ENCODE measurements at places on chromosomes 4 and X.

DNA sequence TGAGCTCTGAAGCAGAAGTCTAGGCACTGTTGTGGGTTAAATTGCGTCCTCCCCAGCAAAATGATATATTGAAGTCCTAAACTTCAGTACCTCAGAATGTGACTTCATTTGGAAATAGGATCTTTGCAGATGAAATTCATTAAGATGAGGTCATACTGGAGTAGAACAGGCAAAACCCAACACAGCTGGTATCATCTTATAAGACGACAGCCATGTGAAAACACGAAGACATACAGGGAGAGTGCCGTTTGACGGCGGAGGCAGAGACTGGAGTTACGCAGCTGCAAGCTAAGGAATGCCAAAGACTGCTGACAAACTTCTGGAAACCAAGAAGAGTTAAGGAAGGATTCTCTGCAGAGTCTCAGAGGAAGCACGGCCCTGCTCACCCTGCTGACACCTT, 241.5 kb downstream of the MAML3 start:
- DNase-seq: no peak

- DNase-seq: peak; percentile 92
Observed at GRCh38 chr4:126850286-126850685, 782.5 kb upstream of the INTU start.

- DNase-seq: no peak
Observed at GRCh38 chr4:53147197-53147596, 218.7 kb downstream of the SCFD2 start.

GRCh38 chr4:159946983-159947615, 844.2 kb downstream of the RAPGEF2 start:
- peak; percentile 79 for DNase-seq

- peak; percentile 86 for DNase-seq
Observed at GRCh38 chrX:69222103-69223090, 57.1 kb upstream of the PJA1 start.

GRCh38 chr4:121736735-121737351, 28.1 kb downstream of the SMIM43 start:
- peak; percentile 50 for DNase-seq

DNA sequence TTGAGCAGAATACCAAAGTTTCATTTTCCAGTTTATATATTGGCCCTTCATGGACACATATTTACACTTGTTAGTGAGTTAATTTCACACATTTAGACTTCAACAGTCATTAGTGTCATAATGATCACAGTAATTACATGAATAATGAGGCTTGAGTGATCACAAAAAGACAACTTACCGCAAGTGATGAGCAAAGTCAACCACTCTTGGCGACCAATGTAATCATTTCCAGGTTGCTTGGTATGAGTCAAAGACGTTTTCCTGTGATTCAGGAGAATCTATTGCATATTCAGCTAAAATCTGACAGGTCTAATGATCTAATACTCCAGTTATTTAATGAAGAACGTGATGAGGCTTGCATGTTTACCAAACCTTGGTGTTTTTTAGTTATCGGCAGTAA, 407.9 kb upstream of the TENM3 start:
- no peak for DNase-seq

- DNase-seq: no peak
Observed at GRCh38 chr4:3648195-3648594, 116.0 kb upstream of the LRPAP1 start.

GRCh38 chrX:152206426-152206825, 68.0 kb upstream of the MAGEA10 start:
- no peak for DNase-seq

DNA sequence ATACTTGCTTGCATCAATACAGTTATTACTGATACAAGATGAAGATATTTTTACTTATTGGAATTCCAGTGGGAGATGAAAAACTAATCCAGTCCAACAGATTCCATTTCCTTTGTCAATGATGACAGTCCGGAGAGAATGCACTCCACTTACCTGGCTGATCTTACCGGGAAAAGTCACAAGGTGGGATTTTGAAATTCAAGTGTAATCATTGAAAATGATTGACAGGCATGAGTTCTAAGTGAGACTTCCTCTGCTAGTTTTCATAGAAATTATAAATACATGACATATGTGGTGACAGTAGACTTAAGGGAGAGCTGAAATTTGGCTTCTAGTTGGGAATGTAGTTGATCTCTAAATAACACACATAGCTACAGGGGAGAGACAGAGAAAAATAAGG, 859.9 kb downstream of the FAT4 start:
- DNase-seq: no peak

GRCh38 chr4:102572452-102572851, 71.3 kb downstream of the NFKB1 start:
- DNase-seq: no peak

DNA sequence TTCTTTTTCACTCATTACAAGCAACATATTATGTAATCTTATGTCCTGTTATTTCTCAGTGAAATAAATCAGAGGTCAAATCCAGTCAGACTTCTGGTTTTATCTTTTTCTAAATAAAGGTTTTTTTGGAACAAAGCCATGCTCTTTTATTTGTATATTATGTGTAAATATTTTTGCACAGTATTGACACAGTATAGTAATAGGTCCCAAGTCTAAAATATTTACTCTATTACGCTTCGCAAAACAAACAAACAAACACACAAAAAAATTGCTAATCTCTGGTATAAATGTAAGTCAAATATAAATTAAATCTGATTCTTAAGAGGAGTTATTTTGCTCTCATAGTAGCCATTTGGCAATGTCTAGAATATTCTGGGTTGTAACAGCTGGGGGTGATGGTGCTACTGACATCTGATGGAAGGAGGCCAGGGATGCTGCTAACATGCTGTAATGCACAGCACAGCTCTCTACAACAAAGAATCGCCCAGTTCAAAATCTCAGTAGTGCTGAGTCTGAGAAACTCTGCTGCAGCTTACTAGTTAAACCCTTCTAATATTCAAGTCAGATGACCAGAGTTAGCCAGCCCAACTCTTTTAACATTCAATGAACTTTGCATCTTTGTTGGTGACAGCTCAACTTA, 602.1 kb downstream of the RAB28 start:
- DNase-seq: no peak

GRCh38 chrX:42463706-42464490, 314.1 kb downstream of the PPP1R2C start:
- no peak for DNase-seq

- no peak for DNase-seq
Observed at GRCh38 chr4:187666697-187667494, 328.7 kb upstream of the ZFP42 start.

- no peak for DNase-seq
Observed at GRCh38 chr4:165505958-165506837, 127.4 kb downstream of the CPE start.

DNA sequence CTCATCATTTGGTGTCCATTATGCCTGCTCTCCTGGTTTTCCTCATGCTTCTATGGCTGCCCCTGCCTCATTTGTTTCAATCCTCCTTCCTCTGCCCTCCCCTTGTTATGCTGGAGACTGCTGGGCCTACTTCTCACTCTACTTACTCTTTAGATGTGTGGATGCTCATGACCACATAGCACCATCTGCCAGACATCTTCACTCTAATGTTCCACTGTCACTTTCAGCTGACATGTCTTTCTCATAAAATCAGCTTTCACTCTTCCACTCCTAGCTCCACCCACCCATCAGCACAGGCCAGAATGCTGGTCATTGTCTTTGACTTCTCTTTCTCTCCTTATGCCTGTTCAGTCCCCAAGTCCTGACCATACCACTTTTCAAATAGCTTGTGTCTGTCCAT, 86.8 kb downstream of the REPS2 start:
- DNase-seq: no peak

- DNase-seq: no peak
Observed at GRCh38 chr4:137660211-137660610, 127.9 kb upstream of the PCDH18 start.

DNA sequence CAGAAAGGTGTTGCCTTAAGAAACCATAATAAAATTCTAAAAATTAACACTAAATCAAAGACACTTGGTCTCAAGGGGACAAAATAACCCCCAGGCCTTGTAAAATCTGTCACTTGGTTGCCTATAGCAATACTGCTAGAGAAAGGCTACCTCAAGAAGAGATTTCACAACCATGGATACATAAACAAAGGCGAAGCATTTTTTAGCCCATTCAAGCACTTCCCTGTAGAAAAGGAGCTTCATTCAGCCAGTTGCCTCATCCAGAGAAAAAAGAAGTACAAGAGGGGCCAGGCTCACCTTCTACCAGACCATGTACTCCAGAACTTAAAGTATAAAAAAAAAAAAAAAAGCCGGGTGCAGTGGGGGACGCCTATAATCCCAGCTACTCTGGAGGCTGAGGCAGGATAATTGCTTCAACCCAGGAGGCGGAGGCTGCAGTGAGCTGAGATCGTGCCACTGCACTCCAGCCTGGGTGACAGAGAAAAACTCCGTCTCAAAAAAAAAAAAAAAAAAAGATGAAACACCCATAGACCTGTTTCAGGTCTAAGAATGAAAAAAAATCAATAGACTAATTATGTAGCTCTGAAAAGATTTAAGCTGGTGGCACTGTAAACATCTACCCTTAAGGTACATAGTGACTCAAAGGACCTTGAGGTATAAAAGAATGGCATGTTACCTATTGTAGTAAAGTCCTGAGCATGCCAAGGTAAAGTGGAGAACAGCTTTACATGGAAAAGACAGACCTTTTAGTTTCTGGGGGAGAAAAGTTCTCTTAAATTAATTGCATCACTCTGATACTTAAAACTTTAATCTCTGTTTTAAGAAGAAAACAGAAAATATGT, 18.0 kb downstream of the RUFY3 start:
- peak; percentile 45 for DNase-seq

GRCh38 chrX:57587607-57588006, 4.2 kb upstream of the ZXDB start:
- DNase-seq: no peak

DNA sequence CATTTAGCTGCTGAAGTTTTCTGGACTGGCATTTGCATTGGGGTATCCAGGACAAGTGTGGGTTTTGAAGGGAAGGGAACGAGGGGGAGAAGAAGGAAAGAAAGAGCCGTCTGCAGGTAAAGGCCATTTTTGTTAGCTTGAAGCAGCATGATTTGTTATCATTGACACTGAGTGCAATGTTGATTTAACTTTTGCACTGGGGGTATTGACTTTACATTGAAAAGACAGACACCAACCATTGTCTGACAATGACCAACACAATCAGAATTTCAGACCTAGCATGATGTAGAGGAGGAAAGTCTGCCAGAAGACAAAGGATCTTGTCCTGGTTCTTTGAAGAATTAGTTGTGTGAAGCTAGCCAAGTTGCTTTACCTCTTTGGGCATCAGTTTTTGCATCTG, 39.6 kb upstream of the IGFBP7 start:
- no peak for DNase-seq

DNA sequence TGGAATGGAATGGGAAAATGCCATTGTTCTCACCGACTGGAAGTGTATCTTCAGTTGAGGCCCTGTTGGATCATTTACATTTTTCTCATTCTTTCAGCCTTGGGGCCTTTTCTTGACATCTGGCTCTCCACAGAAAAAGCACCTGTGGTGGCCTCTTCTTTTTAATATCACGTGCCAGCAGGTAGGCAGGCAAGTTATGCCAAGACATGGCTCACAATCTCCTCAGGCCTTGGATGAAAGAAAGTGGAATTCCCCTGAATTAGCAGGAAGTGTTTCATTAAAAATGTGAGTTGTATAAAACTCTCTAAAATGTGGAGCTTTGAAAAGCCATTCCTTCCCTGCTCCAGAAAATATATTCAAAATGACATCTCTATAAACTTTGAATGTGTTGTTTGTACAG, 122.1 kb downstream of the FRAS1 start:
- no peak for DNase-seq

- no peak for DNase-seq
Observed at GRCh38 chr4:32022071-32022470, 1301.9 kb downstream of the PCDH7 start.

- no peak for DNase-seq
Observed at GRCh38 chr4:121464854-121465253, 84.0 kb upstream of the QRFPR start.

DNA sequence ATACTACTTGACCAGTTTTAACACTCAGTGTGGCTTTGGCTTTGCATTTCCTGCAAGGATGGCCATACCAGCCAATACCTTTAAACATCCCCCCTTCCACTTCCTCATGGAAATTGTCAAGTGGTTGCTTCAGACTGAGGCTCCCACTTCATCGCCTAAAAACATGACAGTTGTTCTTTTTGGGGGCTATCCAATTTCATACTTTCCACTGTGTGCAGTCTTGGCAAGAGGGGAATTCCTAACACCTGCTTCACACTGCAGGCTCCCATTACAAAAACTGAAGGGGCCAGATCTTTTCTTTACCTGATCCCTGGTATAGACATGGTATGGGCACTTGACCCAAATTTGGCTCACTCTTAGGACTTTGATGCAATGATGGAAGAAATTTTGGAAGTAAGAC, 28.5 kb upstream of the TSR2 start:
- DNase-seq: no peak

DNA sequence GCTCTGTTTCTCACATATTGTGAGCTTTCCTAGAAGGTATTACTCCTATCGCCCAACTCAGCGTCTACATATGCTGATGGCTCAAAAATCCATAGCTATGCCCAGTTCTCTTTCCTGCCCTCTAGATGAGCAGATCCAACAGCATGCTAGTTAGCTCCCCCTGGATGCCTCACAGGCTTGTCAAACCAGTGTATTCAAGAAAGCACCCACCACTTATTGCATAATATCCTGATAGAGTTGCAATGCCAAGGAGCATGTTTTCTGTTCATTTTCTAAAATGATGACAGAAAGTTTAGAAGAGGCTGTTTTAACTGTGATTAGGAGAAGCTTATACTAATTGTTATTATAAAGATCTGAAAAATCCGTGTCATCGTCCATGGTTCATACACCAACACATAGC, 1.9 kb upstream of the PACRGL start:
- no peak for DNase-seq

DNA sequence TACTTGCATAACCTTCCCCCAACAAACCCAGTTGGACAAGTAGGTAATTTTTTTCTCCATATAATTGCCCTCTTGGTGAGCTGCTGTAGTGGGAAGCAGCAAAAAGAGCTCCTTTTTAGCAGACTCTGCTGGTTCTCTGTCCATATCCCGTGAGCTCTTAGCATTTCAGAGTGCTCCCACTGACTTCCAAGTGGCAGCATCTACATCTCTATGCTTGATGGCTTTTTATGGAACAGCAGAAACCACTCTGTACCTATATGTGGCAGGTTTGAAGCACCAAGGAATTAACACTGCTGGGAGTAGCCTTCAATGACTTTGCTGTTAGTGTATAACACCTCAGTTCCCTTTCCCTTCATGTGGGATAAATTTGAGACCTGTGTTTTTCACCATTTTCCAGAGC, 168.4 kb upstream of the NHS start:
- no peak for DNase-seq

GRCh38 chr4:4640692-4641091, 98.8 kb upstream of the STX18 start:
- peak; percentile 91 for DNase-seq
